ENCODE measurements at places on chromosomes 12 and 14.

DNA sequence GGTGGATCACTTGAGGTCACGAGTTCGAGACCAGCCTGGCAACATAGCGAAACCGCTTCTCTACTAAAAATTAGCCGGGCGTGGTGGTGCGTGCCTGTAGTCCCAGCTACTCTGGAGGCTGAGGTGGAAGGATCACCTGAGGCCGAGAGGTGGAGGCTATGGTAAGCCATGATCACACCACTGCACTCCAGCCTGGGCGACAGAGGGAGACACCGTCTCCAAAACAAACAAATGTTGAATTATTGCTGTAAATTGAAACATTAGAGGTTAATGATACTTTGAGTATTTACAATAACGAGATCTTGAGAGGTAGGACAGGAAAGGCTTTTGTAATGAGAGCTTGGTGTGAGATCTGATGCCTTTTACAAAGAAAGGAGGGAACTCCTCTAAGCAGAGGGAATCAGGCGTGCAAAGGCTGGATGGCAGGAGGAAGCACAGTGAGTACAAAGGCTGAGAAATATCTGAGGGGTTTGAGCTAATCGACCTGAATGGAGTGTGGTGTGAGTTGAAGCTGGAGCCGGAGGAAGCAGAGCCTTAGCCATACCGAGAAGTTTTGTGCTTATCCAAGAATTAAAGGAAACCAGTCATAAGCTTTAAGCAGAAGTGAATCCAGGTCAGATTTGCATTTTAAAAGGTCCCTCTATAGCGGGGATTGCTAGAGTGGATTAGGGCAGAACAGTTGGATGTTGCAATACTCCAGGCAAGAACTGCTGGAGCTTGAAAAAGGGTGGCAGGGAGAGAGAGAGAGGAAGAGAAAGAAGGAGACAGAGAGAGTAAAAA, 1.1 kb downstream of the RHNO1 start:
- no peak for DNase-seq

- DNase-seq, result no peak
Measured at GRCh38 chr12:38456537-38457120, 140.1 kb downstream of the ALG10B start.

DNA sequence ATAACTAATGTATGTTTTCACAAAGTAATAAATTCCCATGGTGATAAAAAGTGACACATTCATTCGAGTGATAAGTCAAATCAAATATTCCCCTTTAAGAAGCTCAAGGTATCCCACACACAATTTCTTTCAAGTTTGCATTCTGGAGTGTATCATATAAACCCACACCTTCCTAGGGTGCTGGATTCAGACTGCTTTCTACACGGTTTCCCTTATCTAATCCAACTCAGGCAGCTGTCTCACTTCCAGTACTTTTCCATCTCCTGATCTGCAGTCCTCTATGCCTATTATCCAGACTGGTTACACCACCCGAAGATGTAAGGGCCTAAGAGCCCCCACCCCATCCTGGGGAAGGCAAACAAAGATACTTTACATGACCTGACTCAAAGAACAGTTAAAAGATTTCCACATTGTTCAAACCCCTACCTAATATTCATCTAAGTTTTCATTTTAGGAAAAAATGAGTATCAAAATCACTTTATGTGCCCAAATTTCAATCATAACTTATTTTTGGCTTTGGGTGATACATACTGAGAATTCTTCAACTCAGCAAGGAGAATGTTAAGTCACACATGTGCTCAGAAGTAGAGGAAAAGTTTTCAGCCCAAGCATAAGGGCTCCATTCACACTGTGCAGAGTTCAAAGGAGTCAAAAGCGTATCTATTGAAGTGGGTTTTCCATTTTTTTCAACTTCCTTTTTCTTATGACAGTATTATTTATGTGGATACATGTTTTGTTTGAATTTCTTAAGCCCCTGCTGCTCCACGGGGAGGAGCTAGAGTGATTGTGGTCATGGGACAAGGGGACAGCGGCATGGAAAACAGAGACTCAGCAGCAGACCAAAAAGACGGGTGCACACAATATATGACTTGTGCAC, 41.8 kb downstream of the CORO1C start:
- DNase-seq, result no peak

GRCh38 chr12:48937170-48937569, 11.9 kb upstream of the FKBP11 start:
- DNase-seq, result no peak

GRCh38 chr12:14048941-14049545, 67.6 kb upstream of the GRIN2B start:
- no peak for DNase-seq

DNA sequence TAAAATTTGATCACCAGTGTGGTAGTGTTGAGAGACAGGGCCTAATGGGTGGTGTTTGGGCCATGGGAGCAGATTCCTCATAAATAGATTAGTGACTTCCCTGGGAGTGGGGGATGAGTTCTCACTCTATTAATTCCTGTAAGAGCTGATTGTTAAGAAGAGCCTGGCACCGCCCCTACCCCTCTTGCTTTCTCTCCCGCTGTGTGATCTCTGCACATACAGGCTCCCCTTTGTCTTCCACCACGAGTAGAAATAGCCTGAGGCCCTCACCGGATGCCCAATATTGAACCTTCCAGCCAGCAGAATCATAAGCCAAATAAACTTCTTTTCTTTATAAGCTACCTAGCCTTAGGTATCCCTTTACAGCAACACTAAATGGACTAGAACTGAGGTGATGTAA, 31.9 kb upstream of the CAND1 start:
- DNase-seq, result no peak

- no peak for DNase-seq
Measured at GRCh38 chr12:62700091-62700880, 233.7 kb downstream of the MON2 start.

- no peak for DNase-seq
Measured at GRCh38 chr14:85288041-85288440, 241.9 kb upstream of the FLRT2 start.

GRCh38 chr12:2537868-2538541, 256.8 kb upstream of the FKBP4 start:
- no peak for DNase-seq

GRCh38 chr12:114834621-114835020, 150.6 kb upstream of the TBX3 start:
- DNase-seq, result no peak

- no peak for DNase-seq
Measured at GRCh38 chr12:132279184-132279889, 50.1 kb downstream of the GALNT9 start.

DNA sequence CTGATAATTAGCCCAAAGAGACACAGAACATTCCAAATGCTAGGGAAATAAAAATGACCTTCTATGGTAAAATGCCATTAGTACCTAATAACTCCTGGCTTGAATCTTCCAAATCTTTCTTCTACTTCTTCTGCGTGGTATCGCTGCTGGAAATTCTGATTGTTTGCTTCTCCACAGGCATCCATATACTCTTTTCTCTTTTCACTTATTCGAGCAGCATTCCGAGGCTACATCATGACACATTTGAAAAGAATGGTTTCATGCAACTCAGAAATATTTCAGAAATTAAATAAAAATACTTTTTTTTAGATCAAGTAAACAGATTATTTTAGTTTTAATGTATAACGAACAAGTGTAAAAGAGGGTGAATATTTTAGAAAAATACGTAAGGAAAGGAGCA, 18.9 kb downstream of the ZCCHC8 start:
- no peak for DNase-seq

DNA sequence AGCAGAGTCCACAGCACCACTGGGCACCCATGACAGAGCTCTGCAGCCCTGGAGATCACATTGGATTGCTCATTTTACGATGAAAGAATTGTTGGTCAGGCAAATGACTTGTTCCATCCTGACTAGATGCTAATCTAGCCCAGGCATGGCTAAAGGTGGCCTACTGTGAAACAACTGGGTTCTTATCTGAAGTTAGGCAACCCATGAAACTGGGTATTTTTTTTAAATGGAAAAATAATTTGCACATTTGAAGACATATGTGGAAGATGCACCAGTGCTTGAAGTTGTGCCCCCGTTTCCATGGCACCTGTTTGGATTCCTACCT, 8.3 kb downstream of the PYGL start:
- DNase-seq, result no peak

DNA sequence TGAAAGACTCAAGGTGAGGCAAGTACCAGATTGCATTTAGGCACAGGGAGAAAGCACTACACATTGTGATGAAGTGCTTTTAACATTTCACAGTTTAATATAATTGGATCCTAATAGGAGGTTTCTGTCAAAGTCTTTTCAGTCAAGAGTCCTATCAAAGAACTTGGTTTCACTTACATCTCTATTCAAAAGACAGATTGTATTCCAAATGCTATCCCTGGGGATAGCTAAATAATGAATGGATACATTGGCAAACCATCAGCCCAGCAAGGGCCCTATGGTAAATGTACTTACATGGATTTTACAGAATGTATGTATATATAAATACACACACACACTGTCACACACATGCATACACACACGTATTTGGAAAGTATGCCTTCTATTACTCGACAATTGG, 655.5 kb upstream of the FLRT2 start:
- no peak for DNase-seq

- no peak for DNase-seq
Measured at GRCh38 chr14:103520269-103520656, 2.4 kb downstream of the CKB start.

GRCh38 chr12:42019746-42020145, 124.9 kb downstream of the GXYLT1 start:
- DNase-seq, result no peak

DNA sequence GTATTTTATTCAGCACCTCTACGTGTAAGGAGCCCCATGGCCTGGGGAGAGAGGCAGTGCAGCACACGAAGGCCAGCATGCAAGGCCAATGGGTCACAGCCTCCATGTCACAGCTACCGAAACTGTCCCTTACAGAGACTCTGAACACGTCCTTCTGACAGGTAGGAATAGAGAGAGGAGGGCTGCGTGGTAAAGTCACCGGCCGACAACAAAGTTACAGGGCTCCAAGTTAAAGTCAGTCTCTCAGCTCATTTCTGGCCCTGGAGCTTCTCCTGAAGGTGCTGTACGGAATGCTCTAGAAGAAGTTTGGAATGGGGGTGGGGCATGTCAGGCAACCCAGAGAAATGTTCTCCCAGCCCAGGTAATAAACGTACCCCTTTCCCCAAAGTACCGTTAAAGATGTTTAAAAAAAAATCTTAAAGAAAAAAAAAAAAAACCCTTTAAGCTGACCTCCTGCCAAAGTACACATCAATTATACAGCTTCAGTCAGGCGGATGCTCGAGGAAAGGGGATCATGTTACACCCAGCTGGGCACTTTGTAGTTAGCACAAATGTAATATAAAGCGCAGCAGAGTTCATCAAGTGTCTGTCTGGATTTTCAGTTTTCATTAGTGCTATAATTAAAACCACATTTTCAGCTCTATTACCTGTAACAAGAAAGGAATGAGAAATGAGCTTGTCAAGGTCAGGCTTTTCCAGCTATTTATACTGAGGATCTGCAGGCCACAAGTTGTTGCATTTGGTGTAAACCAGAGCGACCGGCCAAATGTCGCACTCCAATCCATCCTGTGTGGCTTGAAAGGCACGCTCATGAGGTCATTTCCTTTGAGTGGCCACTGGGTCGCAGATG, 53.3 kb upstream of the CDKN3 start:
- DNase-seq, result no peak

DNA sequence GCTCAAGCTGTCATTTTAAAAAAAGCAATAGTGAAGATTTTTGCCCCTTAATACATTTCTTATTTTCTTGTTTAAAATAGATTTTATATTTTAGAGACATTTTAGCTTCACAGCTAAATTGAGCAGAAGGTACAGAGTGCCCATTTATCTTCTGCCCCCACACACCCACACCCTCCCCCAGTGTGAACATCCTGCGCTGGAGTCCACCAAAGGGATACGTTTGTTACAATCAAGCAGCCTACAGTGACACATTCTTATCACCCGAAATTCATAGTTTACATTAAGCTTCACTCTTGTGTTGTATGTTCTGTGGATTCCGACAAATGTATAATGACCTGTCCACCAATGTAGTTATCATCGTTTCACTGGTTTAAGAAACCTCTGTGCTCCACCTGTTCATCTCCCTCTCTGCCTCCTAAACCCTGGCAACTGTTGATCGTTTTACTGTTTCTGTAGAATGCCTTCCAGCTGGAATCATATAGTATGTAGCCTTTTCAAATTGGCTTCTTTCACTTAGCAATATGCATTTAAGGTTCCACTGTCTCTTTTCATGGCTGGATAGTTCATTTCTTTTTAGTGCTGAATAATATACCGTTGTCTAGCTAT, 91.0 kb upstream of the TRAF3 start:
- no peak for DNase-seq

DNA sequence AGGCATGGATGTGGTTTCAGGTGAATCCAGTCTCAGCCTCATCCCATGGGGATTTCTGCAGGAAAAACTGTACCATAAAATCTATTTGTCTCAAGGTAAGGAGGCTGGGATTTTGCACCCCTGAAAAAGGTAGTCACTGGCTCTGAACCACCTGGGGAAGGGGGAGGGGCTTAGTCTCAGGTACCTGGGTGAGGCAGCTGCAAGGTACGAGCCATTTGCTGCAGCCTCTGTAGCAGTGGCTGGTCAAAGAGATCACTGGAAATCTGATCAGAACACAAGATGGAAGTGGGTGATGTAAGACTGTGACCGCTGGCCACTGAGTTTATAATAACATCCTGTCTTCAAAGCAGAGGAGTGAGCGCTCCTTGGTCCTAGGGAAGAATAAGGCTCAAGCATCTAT, 209.9 kb upstream of the NOS1 start:
- DNase-seq, result no peak

GRCh38 chr12:26621932-26622331, 211.1 kb downstream of the ITPR2 start:
- no peak for DNase-seq

DNA sequence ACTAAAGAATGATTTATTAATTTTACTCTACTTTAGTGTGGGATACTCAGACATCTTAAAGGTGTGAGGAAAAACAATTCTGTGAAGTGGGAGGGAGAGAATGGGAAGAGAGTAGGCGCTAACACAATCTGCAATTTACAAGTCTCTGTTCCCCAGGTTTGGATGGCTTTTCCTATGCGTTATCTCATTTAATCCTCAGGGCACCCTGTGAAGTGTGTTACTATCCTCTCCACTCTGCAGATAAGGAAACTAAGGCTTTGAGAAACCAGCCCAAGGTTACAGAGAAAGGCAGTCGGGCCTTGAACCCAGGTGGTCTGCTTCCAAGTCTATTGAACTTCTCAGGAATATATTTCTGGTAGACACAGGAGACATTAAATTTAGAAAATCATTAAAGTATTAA, 36.2 kb upstream of the TUBA1C start:
- no peak for DNase-seq

- DNase-seq, result no peak
Measured at GRCh38 chr12:126424696-126425095, 1359.5 kb downstream of the AACS start.

- DNase-seq, result no peak
Measured at GRCh38 chr12:56723889-56724700, 1.0 kb downstream of the NACA start.

- DNase-seq, result no peak
Measured at GRCh38 chr14:54642801-54643695, 76.1 kb downstream of the SAMD4A start.

GRCh38 chr14:54675236-54676128, 108.6 kb downstream of the SAMD4A start:
- DNase-seq, result no peak

DNA sequence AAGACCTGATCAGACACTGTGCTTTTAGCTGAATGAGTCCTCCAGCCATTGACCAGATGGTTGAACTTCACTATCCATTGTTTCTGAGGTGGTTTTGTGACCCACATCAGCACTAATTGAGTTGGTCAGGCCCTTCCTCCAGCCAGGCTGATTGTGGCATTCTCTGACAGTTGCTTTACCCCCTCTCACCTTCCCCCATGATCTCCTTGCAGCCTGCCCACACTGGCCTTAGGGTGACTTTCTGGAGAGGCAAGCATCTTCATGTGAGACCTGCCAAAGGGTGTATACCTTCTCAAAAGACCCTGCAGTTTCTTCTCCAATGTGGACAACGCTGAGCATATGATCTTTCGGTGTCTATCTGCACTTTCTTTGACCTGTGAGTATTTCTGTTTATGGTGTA, 83.9 kb downstream of the GPATCH2L start:
- no peak for DNase-seq

All from GM18507 (cell line).